ENCODE measurements at places on chromosomes 6 and 20.

- DNase-seq, result no peak
Measured at GRCh38 chr20:22716821-22717351, 132.5 kb upstream of the FOXA2 start.

GRCh38 chr20:33262658-33263065 is 20.4 kb upstream of the BPIFB1 start:
- no peak for DNase-seq

GRCh38 chr6:163324688-163325389 is 89.7 kb upstream of the QKI start:
- DNase-seq, result no peak

- DNase-seq, result no peak
Measured at GRCh38 chr6:44738601-44739146, 351.2 kb downstream of the CDC5L start.

DNA sequence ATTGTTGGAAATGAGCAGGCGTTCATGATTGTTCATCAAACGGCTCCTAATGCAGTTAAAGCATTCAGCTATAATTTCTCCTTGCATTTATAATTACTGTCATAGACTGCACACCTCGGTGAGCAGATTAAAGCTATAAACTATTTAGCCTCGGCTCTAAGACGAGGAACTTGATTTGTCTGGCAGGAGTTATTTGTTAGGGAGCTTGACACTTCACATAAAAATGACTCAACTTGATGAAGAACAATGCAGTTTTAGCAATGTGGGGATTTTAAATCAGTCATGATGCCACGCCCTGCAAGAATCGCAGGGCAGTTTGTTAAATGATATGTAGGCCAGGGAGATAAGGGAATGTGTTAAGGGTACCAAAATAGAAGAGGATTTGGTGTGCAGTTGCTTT is 290.2 kb downstream of the TSHZ2 start:
- DNase-seq, result no peak

DNA sequence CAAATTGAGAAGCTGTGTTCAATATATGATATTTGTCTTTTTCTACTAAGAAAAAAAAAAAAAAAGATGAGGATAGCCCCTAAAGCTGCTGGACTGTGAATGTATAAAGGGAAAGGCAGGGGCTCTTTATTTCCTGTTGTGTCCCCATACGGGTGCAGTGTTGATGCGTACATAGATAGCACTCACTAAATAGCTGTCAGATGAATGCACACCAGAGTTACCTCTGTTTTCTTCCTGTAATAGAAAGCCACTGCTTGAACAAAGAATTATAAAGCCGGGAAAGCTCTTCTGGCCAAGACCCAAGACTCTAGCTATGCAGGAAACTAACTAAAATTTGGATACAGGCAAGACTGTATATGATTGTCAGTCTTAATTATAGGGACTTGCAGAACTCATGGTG is 260.0 kb downstream of the FARS2 start:
- no peak for DNase-seq

- DNase-seq, result no peak
Measured at GRCh38 chr20:23164176-23164601, 78.1 kb upstream of the CD93 start.

GRCh38 chr20:8706961-8707700 is 361.8 kb upstream of the PLCB4 start:
- DNase-seq, result no peak

Data from SIG-M5 (cell line).